ENCODE measurements at places on chromosomes 7 and 10.

DNA sequence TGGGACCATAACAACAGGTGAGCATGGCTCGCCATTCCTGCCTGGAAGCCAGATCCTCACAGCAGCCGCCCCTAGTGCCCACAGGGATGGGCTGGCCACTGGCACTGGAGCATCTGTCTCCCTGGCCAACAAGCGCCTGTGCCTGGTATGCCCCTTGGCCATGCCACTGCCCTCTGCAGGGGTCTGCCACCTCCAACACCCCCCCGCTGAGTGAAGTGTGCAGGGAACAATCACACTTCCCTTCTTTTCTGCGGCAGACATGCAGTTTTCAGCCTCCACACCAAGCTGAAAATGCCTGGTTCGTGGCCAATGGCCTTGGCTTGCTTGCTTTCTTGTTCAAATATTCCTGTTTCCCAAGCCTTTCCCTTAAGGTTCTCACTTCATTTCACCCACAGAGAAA is 50.7 kb downstream of the HSPA12A start:
- no peak for DNase-seq

- DNase-seq = no peak
Measured at GRCh38 chr7:139118805-139119485, 9.4 kb upstream of the ZC3HAV1 start.

DNA sequence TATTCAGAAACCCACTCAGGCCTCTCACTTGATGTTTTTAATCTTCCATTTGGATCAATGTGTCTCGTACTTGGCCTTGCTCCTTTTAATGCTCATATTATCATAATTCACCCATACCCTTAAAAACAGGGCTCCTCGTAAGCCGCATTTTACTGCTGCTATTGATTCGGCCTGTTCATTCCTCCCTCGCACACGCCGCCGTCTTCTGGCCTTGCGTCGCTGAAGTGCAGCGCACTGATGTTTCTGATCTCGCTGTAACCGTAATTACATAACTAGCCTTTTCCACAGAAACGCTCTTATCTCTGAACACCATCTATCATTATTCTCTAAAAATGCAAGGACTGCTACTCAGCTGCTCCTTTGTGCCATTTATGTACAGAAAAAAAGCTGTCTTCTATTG is 544.5 kb upstream of the FOXK1 start:
- DNase-seq = no peak

- DNase-seq = no peak
Measured at GRCh38 chr10:9786576-9786975, 1231.1 kb upstream of the CELF2 start.

GRCh38 chr7:138338361-138338760 is 121.7 kb upstream of the TRIM24 start:
- no peak for DNase-seq

DNA sequence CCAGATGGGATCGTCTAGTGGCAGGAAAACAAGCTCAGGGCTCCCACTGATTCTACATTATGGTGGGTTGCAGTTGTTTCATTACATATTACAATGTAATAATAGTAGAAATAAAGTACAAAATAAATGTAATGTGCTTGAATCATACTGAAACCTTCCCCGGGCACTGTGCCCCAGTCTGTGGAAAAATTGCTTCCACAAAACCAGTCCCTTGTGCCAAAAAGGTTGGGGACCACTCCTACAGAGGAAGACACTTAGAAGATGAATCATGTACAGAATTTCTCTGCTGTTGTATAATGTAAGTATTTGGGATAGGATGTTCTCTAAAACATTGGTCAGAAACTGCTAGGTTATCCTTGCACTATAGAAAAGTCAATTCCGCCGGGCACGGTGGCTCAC is 11.3 kb upstream of the PHYH start:
- DNase-seq = no peak

- no peak for DNase-seq
Measured at GRCh38 chr7:128727239-128727638, 11.9 kb upstream of the CALU start.

DNA sequence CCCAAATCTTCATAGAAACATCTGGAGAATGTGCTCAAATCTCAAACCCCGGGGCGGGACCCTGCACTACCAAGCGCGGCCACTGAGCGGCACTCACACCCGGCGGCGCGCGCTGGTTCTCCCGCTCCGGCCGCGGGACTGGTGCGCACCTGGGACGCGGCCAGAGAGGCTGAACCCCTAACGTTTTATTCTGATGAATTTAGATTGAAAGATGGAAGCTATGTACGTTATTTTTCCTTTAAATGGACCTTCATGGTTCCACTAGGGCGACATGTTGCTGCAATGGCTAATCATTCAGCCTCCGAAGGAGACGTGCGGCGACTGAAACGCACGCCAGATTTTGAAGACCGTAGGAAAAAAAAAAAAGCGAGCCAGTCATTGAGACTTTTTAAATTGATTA is 107.0 kb upstream of the INSIG1 start:
- peak; percentile 40 for DNase-seq

DNA sequence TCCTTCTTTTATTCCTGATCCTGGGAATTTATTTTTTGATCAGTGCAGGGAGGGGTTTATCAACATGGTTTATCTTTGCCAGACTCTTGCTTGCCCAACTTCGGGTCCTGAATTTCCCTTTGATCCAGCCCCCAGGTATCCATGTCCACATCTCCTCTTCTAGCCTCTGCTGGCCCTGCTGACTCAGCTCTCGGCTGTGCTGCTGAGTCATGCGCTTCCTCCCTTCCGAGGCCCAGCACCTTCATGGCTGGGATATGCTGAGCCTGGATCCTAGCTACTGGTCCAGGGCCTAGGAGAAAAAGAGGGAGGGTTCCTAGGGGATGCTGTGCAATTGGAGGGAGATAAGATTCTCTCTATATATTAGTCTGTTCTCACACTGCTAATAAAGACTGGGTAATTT is 380.7 kb upstream of the SHH start:
- no peak for DNase-seq

DNA sequence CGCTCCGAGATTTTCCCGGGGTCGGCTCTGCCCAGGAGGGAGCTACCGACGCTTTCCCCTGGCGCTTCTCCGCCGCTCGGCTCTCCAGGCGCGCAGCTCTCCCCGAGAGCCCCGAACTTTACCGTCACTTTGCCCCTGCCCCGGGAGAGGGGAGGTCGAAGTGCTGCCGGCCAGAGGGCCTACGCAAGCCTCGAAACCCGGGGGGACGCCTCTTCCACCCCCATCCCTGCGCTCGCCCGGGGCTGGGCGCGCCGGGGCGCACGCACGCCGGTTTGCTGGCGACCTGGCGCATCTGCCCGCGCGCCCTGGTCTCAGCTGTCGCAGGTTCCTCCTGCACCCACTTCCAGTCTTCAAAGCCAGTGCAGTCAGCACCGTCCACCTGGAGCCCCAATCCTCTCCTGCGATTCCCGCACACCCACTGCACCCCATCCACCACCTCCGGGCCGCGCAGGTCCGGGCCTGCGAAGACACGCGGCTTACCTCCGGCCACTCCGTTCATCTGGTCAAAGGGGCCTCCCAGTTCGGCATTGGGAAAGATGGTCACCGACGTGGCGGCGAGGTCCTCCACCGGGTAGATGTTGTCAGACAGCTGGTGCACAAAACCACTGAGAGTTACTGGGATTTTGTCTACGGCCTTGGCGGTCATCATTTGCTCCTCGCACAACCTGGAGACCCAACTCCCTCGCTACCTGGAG is 638 bp downstream of the EGR2 start:
- no peak for DNase-seq

GRCh38 chr7:121212036-121212435 is 116.8 kb upstream of the WNT16 start:
- no peak for DNase-seq
